ENCODE measurements at places on chromosomes 11 and 22.

GRCh38 chr11:31797190-31798056 is 13.7 kb downstream of the PAX6 start:
- DNase-seq: no peak

DNA sequence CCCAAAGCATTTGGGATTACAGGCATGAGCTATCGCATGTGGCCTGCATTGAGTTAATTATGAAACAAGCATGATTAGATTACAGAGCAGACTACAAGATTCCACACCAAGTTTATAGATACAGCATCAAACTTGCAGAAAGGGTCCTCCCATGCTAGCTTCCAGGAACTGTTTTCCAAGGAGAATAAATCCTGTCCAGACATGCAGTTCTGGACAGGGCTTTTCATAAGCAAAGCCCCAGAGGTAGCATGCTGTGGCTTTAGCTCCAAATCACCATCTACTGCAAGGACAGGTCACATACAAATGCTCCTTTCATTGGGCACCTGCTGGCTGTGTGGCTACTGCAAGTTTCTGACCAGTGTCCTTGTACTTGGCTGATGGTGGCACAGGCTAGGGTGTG is 57.1 kb downstream of the HIRA start:
- DNase-seq: no peak

DNA sequence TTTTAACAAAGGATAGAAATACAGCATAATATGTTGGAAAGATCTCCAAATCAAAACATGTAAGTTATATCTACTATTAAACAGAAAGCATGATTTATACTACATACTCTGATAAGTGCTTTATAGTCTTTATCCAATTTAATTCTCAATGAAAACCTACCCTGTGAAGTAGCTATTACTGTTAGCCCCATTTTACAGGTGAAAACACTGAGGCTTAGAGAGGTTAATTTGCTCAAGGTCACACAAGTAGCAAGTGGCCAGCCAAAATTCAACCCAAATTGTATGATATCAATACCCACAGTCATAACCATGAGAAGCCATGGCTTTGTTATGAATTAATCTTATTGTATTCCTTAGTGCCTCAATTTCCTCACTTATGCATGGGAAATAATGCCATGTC is 675 bp upstream of the OR5AN1 start:
- DNase-seq: no peak

DNA sequence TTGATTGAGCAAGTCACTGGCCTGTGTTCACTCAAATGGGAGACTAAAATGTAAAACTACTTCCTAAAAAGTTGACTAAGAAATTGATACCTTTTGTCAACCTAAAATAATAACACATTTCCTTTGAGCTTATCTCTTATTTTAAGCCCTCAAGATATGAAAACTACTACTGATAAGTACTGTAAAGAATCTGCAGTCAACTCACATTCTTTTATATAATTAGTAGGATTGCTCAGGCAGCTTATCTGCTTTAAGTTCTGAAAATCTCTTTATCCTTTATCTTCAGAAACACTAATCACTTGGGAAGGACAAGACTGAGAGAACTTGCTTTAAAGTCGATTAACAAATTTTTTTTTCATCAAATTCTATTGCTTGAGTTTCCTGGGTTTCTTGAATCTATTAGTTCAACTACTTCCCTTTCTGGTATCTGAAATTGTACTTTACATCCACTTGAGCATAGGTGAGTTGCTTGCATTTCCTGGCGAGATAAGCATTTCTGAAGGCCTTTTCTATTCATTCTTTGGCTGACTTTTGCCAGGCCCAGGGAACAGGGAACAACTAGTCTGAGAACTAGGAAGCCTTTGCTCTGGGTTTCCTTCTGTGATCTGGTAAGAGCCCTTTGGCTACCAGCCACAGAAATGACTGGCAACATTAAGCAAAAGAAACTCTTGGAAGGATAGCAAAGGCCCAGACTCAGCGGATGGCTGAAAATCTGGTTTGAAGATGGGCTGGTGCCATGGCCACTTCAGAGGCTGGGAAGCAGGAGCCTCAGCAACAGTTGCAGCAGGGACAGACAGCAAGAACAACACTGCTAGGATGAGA is 19.3 kb upstream of the CSRP3 start:
- DNase-seq: no peak

GRCh38 chr11:16512899-16513241 is 156.5 kb upstream of the SOX6 start:
- DNase-seq: no peak

DNA sequence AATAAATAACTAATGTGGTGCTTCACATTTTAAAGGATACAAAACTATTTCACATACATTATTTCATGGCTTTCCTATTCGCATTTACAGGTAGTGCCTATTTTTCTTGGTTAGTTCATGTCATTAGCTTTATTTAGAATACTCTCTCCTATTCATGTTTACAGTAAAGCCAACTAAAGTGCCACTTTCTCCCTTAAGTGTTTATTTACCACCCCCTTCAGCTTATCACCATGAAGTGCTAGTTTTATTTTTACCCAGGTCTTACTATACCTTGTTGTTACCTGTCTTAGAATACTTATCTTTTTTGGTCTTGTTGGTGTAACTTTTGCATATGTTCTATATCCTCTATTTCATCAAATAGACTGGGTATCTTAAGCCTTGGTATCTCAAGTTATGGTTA is 715.2 kb upstream of the TENM4 start:
- DNase-seq: no peak

GRCh38 chr11:132784441-132784840 is 747.9 kb downstream of the OPCML start:
- DNase-seq: no peak

DNA sequence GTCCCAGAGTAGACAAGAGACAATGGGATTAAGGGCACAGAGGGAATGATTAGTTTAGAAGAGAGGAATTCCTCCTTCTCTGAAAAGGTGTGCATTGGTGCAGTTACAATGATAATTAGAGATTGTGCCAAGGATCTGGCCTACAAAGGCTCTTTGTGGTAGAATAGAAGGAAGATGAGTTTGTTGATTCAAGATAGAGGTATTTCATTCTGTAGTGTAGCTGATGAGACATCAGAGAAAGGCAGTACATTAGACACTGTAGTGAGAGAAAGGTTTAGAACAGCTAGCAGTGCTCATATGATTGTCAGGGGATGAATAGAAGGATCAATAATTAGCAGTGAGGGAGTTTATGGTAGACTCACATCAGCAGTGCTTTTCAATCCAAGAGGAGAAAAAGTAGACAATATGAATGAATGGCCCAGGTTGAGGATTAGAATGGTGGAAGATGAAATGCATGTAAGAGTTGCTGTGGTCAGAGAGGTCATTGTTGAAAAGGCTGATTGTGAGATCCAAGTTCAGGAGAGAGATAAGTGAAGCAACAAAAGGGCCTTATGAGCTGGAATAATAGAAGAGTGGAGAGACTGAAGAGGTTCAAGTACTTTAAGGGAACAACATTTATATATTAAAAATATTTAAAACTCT is 28.9 kb downstream of the SIK2 start:
- DNase-seq: no peak

DNA sequence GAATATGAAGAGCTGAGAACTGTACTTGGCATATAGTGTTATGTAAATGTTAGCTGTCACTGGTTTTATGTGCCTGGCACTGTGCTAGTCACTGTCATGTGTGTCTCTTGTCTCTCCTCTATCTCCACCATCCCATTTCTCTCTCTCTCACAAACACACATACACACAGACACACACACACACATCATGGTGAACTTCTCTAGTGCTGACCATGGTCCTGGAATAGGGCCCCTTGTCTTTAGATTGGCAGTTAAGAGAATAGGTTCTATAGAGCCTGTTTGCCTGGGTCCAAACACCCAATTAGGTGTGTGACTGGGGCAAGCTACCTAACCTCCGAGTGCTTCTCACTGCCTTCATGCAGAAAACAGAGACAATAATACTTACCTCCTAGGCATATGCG is 109.7 kb upstream of the NARS2 start:
- no peak for DNase-seq

GRCh38 chr11:124440608-124441007 is 4.9 kb downstream of the OR8B8 start:
- DNase-seq: no peak

DNA sequence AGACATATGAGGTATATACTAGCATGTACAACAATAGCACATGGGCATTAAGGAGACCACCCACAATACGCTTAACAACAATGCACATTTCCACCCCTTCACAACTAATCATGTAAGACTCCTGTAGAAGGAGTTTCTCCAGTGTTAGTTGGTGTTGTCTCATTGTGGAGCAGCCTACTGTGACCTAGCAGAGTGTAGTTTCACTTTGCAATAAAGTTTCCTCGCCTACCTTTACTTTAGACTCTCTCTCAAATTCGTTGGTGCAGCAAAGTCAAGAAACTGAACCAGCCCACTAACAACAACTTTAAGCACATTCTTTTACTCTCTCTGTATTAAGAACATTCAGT is 863.6 kb downstream of the FAM181B start:
- no peak for DNase-seq

DNA sequence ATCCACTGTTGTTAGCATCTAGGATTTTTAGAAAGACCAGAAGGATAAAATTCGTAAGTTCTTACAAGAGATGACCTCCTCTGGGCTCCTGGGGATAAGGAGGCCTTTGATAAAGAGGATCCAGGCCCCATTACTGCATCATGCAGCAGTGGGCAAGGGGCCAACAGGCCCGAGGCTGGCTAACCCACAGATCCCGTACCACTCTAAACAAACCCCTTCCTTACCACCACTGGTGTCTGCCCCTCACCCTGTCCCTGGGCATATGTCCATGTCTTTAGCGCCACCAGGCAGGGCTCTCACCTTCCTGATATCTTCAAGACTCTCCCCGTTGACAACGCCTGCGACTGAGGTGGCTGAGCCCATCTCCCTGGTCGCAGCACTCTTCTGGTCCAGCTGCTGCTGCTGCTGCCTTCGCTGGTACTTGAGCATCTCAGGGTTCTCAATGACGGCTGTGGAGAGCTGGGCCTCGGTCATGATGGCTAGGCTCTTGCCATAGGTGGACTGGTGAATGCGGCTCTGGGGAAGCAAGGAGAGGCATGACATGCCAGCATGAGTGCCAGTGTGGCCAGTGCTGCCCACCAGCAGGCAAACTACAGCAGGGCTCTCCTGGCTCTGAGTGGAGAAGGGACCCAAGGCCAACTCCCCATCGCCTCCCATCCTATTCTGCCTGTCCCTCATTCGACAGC is 46.2 kb downstream of the HIRA start:
- no peak for DNase-seq

- no peak for DNase-seq
Measured at GRCh38 chr11:67373648-67374570, 511 bp upstream of the CLCF1 start.

DNA sequence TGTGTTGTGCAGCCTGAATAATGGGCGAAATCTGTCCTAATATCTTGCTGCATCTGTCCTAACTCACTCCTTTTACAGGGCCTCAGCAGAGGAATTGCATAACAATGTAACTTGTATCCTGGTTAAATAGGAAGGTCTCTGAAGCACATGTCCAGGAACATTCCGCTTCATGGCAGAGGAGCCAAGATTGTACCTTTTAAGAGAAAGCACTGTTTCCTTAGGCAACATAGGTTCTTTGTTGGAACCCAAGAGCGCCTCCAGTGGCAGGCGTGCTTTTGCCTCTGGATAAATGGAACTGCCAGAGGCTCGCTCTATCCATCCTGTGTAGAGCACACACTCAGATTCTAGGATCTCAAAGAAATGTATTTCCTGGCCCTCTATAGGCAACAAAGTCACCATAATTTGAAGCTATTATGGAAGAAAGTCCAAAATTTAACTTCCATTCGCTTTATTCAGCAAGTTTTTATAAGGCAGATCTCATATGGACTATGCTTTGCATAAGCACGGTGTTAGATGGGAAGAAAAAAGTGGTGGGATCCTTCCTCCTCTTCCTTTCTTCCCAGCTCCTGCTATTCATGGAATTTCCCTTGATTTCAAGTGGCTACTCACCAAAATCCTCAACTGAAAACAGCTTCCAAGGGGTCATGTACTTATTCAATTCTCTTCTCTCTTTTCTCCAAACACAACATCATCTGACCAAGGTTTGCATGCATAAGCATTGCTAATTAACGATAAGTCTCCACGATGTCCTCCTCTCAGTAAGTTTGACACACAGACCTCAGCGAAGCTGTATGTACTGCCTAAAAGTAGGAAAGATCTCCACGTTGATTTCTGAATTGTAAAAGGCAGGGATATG is at the start of gene BLID:
BLID (minus strand) TSS at position 692 of the 856 bp plus-strand sequence; CDS start at position 399, 293 bp downstream.
- DNase-seq: no peak

DNA sequence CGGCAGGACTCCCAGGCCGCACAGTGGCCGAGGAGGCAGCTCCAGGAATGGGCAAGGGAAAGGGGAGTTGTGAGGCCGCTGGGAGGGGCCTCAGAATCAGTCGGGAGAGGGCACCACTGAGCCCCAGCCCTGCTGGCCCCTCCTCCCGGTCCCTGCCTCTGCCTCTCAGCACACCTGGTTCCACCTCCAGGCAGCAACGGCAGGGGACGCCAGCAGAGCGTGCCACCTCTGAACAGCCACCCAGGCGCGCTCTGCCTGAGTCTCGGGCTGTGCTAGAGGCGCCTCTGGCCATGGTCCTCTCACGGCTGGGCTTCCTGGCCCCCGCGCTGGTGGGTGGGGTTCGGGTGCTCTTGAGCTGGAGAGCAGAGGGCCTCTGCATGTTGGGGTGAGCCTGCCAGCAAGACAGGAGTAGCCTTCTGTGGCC is 33.0 kb downstream of the MOB2 start:
- no peak for DNase-seq

GRCh38 chr11:66315921-66316811 is 678 bp downstream of the CD248 start:
- DNase-seq: no peak

DNA sequence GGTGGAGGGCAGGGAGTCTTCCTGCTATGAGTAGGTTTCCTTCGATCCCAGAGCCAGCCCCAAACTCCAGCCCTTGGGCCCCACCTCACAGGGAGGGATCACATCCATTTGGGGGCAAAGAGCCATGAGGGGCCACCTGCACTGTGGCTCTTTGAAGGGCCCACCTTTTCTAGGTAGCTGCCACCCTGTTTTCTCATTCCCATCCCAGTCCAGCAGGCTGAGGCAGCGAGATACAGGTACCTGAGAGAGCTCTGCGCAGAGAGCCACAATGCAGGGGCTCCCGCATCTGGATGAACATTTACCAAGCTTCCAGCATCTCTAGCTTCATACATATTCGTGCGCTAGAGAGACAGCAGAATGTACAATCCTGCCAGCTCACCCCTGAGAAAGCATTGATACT is 16.3 kb downstream of the FXYD6 start:
- no peak for DNase-seq

- no peak for DNase-seq
Measured at GRCh38 chr11:13061294-13061990, 52.3 kb downstream of the RASSF10 start.

- no peak for DNase-seq
Measured at GRCh38 chr11:111913997-111914396, 1.5 kb downstream of the HSPB2 start.

GRCh38 chr11:44623341-44623730 is 57.9 kb downstream of the CD82 start:
- no peak for DNase-seq
